ENCODE measurements at places on chromosomes 2 and 18. TPM values are rescaled to one million over a fixed set of nuclear protein-coding genes. Genes with fewer than 3 reads are reported as not detected.

- DNase-seq, result no peak
These were observed 70.0 kb upstream of the PPP1CB start for GRCh38 chr2:28681606-28682005.

Gene AGAP1
- 20.2 TPM for polyA plus RNA-seq

GRCh38 chr2:67259556-67260342 lies 137.4 kb upstream of the ETAA1 start:
- DNase-seq, result no peak

DNA sequence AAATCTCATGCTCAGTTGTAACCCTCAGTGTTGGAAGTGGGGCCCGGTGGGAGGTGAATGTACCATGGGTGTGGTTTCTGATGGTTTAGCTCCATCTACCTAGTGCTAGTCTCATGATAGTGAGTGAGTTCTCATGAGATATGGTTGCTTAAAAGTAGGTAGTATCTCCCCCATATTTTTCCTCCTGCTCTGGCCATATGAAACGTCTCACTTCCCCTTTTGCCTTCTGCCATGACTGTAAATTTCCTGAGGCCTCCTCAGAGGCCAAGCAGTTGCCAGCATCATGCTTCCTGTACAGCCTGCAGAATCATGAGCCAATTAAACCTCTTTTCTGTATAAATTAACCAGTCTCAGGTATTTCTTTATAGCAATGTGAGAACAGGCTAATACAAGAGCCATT lies 62.8 kb upstream of the RNF152 start:
- DNase-seq, result no peak

- DNase-seq, result no peak
These were observed 152.8 kb downstream of the PID1 start for GRCh38 chr2:229118336-229118735.

GRCh38 chr2:8666581-8666980 lies 15.3 kb upstream of the ID2 start:
- DNase-seq, result no peak

Gene ITSN2
- polyA plus RNA-seq, result 25.2 TPM

Gene TRPM8
- 0.31 TPM for polyA plus RNA-seq

GRCh38 chr2:227267410-227268115 lies 57.5 kb upstream of the MFF start:
- no peak for DNase-seq

- DNase-seq, result peak; percentile 15
These were observed 858.7 kb upstream of the ACVR2A start for GRCh38 chr2:146986161-146986560.

DNA sequence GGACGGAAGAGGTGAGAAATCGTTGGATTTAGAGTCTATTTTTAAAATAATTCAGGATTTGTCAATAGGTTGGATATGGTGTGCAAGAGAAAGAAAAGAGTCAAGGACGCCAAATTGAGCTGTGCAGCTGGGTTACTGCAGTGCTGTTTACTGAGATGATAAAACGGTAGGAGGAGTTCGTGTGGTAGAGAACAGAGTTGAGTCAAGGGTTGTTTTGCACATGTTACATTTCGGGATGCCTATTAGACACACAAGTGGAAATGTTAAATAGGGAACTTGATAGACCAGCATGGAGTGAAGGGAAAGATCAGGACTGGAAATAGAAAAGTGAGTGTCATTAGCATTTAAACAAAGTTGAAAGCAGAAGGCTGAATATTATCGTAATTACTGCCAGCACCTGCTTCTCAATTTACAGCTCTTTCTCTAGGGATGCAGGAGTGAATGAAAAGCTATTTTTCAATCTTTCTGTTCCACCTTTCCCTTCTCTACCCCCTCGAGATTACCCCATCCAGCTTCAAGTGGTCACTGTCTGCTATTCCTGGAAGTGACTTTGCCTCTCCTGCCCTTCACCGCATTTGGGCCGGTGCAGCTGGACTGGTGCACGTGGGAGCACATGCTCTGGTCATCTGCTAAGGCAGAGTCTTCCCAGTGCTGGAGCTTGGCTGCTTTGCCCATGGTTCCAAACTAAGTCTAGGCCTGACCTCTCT lies 30.3 kb downstream of the GPR75 start:
- DNase-seq, result no peak

Gene PXDN
- 175 TPM for polyA plus RNA-seq

Gene LYG2
- not detected for polyA plus RNA-seq

GRCh38 chr2:104028061-104028460 lies 825.9 kb upstream of the POU3F3 start:
- DNase-seq, result no peak

- no peak for DNase-seq
These were observed 988 bp upstream of the KANSL1L start for GRCh38 chr2:210172219-210172575.
